Effector memory CD8-positive, alpha-beta T cell (primary cell): ENCODE measurements at places on chromosomes 5 and 9.
A peak's percentile ranks its signal among the peaks of the same experiment; 100 is the strongest.

DNA sequence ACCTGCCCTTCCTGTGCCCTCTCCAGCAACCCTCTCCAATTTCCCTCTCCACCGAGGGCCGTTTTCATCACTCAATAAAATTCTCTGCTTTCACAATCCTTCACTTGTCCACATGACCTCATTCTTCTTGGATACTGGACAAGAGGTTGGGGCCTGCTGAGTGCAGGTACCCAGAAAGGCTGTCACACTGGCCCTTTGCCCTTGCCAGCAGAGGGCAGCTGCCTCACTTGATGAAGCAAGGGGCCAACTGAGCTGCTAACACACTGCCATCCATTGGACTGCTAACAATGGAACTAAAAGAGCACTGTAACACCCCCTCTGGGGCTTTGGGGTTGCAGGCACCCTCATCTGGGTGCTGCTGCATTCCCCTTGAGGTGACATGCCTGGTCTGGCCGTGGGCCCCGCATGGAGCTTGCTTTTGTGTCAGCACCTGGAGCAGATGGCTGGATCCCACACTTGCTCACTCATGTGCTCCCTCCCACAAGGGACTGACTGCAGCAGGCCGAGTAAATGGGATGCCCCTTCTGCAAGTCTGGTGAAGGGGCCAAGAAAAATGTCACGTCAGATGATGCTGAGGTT, 308.1 kb upstream of the ADCY2 start:
- no peak for DNase-seq

DNA sequence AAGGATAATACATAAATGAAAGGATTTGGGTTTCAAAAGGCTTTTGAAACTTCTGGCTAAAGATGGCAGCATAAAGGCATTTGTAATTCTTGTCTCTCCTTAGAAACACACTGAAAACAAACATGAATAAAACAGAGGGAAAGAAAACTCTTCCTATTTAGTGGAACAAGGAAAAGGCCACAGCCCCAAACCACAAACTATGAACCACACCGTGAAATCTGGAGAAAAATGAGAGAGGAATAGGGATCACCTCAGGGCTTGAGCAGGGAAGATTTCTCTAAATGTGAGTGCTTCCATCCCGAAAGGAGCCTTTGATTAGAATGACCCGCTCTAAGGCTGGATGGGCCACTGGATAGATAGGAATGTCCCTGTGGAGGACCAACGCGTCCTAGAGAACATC, 119.6 kb downstream of the SEC61B start:
- DNase-seq: no peak

DNA sequence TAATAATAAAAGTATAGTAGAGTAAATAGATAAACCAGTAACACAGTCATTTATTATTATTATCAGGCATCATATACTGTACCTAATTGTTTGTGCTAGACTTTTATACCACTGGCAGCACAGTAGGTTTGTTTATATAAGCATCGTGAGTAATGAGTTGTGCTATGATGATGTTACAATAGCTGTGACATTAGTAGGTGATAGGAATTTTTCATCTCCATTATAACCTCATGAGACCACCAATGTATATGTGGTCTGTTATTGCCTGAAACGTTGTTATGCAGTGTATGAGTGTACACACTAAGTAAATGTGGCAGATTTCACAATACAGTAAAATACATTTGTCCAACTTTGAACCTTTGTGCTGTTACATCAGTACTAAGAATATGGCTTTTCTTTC, 72.7 kb upstream of the SPATA31D4 start:
- DNase-seq: no peak

- DNase-seq: no peak
Observed at GRCh38 chr5:154968953-154969352, 28.1 kb downstream of the MRPL22 start.

DNA sequence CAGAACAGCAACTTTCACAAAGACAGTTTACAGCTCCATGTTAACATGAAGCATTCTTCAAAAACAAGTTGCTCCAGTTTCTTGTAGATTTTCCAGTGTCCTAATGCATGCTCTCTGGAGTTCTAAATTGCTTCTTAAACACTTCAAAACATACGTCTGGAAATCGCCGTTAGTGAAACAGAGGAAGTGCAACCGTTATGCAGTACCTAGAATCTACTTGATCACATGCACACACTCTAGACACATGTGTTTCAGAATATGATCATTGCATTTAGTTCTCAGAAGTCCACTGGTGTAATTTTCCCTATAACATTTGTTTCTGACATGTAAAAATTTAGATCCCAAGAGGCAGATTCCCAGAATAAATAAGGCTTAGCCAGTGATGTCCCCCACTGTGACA, 41.1 kb upstream of the RUFY1 start:
- DNase-seq: no peak

DNA sequence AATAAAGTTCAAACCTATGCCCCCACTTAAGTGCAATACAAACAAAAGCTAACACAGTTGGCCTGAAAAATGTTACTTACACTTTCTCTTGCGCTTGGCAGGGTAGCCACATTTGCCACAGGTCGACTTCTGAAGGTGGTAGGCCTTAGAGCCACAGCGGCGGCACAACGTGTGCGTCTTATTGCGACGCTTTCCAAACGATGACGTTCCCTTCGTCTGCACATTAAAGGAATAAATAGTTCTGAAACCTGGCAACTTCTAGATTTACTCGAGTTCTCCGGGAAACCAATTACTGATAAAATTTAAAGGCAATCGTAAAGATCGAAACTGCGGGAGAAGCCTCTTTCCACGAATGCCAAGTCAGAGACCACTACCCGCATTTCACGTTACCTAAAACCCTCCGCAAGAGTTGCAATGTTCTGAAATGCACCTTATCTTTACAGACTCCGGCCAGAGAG, 602 bp downstream of the RPL37 start:
- DNase-seq: peak; percentile 65

DNA sequence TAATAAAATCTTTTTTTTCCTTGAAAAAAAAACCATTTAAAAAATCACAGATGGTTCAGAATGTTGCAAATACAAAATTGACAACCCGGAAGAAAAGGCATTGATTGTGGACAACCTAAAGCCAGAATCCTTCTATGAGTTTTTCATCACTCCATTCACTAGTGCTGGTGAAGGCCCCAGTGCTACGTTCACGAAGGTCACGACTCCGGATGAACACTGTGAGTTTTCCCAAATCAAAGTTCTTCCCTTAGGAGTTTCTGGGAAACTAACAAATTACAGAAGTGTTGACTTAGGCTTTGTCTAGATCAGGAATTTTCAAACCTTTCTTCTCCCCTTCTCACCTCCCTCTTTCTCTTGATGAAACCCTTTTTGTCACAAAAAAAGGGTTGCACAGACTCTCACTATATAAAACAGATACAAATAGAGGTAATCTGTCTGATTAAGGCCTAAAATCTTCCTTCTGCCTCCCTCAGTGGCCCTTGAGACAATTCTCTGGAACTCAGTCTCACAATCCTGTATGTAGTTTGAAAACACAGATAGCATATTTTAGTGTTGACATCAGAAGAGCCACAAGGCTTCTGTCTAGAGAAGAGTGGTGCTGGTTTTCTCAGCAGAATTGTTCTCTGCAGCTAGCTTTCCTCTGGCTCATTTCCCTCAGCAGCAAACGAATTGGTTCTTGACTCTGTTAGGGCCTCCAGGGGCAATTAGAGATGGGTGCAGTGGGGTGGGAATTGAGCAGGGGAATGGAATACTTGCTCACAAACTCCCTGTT, 79.5 kb downstream of the OSMR start:
- no peak for DNase-seq

DNA sequence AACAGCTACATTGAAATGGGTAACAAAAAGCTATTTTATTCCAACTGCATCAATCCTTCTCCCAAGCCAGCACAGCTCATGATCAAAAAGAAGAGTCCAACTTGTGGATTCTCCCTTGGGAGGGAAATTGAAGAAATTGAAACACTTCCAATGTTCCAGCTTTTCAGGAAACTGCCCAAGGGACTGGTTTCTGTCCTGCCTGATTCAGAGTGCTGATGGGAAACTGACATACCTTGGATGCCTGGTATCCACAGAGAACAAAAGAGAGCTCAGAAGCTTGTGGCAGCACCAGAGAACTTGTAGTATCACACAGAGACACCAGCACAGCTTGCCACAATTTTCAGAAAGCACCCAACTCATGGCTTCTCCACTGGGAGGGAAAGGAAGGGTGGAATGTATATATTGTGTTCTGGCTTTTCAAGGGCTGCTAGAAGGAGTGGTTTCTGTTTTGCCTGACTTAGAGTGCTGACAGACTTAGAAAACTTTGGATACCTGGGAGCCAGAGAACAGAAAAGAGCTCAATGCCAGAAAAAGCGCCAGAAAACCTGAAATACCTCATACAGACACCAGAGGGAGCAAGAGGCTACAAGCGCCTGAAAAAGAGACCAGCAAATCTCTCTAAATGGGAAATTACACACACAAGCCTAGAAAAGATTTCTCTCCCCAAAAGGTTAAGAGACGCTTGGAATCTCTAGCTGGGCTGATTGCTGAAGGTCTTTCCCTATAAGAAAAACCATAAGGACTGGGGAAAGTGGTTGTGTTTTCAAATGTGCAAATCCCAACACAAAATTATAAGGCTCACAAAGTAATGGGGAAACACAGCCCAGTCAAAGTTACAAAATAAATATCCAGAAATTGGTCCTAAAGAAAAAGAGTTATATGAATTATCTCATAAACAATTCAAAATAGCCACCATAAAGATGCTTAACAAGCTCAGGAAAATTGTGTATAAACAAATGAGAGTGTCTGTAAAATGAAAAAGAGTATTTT, 178.8 kb downstream of the SPOCK1 start:
- DNase-seq: no peak

DNA sequence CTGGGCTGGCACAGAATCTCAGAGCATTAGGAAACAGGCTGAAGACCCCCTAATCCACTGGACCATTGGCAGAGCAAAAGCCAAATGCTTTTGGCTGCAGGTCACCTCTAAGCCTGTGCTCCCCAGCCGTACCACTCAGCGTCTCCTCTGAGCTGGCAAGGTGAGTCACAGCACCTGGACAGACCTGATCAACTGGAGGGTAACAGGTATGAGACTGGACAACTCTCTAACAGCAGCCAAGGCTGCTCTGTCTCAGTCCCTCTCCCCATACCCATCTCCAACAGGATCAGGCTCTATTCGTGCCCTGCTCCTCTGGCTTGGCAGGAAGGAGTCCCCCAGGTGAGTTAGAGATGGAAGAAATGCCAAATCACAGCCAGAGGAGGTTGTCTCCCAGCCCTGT, 4.7 kb downstream of the GOLGA2 start:
- DNase-seq: no peak

DNA sequence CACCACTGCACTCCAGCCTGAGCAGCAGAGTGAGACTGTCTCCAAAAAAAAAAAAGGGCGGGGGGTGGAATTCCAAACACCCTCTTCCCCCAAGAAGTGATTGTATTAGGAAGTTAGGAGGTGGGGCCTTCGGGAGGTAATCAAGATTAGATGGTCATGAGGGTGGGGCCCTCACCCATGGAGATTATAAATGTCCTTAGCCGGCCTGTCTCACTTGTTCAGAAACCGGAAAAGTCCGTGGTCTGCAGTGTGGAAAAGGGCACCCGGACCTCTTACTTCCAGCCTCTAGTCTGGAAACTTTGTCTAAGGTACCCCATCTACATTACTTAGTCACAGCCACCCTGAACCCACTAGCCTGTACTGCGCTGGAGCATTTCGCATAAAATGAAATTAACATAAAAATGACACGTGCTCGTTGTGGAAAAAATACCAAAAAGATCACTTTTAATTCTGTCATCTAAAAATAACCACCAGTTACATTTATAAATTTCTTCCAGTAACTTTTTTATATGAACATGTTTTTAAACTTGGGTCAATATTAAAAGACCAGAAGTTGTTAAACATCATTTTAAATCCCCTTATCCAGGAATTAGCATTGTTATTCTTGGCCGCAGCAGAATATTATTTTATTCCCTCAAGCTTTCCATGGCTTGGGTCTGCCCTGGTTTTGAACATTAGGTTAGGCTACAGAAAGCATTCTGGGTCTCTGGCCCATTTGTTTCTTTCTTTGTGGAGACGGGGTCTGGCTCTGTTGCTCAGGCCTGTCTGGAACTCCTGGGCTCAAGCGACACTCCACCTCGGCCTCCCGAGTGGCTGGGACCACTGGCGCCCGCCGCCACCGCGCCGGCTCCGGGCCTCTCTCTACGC, 1.2 kb upstream of the CKS2 start:
- no peak for DNase-seq

DNA sequence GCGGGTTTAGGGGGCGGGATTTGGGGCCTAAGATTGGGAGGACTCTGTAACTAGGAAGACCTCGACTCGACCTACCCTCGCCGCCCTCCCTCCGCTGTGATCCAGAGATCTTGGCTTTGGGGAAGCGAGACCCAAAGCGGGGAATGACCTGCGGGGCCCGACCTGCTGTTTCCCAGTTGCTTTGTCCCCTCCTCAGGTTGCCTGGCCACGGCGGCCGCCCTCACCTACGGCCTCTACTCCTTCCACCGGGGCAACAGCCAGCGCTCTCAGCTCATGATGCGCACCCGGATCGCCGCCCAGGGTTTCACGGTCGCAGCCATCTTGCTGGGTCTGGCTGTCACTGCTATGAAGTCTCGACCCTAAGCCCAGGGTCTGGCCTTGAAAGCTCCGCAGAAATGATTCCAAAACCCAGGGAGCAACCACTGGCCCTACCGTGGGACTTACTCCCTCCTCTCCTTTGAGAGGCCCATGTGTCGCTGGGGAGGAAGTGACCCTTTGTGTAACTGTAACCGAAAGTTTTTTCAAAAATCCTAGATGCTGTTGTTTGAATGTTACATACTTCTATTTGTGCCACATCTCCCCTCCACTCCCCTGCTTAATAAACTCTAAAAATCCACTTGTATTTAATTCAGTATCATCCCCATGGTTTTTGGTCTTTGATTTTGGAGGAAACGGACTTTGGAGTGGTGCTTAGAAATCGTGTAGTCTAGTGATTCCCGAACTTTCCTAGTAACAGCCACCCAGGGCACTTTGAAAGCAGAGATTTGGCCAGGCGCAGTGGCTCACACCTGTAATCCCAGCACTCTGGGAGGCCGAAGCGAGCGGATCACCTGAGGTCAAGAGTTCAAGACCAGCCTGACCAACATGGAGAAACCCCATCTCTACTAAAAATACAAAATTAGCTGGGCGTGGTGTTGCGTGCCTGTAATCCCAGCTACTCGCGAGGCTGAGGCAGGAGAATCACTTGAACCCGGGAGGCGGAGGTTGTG, 878 bp downstream of the HIGD2A start:
- DNase-seq: no peak

DNA sequence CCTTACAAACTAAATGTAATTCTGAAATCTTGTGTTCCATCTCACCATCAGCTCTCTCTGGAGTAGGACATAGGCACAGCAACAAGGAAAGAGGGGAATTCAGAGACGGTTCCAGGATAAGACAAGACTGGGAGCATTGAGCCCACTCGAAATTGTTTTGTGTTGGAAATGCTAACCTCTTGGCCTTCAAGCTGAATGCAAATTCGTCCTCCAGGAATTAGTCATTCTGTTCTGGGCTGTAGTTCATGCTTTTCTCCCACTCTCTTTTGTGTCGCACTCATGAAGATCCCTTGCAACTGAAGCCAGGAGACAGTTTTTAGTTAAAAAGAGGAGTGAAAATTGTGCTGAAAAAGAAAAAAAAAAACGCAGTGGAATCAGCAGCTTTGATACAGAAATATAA, 121.7 kb upstream of the SEMA6A start:
- DNase-seq: no peak
